ENCODE measurements at places on chromosomes 1 and 21. TPM values are rescaled to one million over a fixed set of nuclear protein-coding genes. Genes with fewer than 3 reads are reported as not detected.

GRCh38 chr1:22141554-22142314, 1.2 kb downstream of the WNT4 start:
- DNase-seq = no peak

DNA sequence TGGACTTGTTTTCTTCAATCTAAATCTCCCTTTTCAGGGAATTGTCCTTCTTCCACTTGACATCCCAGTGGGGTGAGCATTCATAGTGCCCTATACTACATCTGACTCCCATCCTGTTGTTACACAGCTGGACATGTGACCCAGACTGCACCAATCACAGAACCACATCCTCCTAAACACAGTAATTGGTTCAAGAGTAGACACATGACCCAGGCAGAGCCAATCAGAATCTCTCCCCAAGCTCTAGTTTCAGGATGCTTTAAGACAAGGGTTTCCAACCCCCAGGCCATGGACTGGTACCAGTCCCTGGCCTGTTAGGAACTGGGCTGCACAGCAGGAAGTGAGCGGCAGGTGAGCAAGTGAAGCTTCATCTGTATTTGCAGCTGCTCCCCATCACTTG, 5.6 kb upstream of the DDOST start:
- DNase-seq = no peak

GRCh38 chr1:3455670-3456448, 1.4 kb downstream of the ARHGEF16 start:
- no peak for DNase-seq

The GPATCH3 gene
- total RNA-seq = 9.7 TPM

- DNase-seq = no peak
These were observed 853.4 kb downstream of the NCAM2 start for GRCh38 chr21:21851657-21852056.

GRCh38 chr1:78297836-78298235, 192.9 kb upstream of the PTGFR start:
- no peak for DNase-seq

GRCh38 chr21:42665026-42665425, 11.6 kb downstream of the PDE9A start:
- no peak for DNase-seq
